Activated CD8-positive, alpha-beta memory T cell treated with anti-CD3 and anti-CD28 coated beads for 1 hour (primary cell): ENCODE measurements at places on chromosomes 5 and 9.

DNA sequence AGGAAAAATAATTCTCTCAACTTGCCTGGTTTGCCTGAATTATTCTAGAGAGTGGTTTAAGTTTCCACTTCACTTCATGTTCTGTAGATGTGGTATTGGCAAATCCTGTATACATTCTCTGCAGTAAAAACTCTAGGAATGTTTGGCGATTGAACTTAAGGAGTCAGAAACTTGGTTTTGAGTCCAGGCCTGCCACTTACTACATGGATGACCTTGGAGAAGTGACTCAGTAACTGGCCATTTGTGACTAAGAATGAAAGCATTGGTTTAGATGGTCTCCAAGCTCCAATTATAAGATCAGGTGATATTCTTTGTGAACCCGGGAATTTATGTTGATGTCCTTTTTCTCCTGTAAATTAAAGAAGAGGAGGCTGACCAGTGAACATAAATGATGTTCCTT lies 233.8 kb downstream of the GAS1 start:
- no peak for DNase-seq

DNA sequence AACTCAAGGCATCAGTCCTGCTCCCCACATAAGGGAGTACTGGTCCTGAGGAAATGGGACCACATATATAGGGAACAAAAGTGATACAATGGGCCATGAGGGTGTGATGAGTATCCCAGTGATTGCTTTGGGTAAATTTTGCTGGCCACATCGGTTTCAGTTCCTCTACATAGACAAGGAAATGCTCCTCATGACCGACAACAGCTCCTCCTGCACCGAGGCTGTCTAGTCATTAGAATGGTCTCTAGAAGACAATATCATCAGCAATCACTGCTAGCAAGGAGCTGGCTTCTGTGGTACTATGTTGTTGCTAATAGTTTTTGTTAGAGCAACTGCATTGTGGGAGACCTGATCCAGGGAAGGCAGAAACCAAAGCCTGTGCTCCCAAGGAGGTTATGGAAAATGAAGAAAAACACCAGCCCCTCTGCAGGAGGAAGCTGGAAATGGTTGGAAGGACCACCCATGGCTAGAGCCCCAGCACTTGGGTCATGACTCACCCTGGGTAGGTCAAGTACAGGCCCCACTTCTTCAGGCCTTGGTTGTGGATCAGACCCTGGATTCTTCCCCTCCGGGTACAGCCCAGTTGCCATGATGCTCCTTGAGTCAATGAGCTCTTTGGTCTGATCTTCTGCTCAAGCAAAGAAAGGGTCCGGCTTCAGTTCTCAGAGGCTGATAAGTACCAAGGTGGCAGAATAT lies 3.4 kb upstream of the CTSL start:
- no peak for DNase-seq

DNA sequence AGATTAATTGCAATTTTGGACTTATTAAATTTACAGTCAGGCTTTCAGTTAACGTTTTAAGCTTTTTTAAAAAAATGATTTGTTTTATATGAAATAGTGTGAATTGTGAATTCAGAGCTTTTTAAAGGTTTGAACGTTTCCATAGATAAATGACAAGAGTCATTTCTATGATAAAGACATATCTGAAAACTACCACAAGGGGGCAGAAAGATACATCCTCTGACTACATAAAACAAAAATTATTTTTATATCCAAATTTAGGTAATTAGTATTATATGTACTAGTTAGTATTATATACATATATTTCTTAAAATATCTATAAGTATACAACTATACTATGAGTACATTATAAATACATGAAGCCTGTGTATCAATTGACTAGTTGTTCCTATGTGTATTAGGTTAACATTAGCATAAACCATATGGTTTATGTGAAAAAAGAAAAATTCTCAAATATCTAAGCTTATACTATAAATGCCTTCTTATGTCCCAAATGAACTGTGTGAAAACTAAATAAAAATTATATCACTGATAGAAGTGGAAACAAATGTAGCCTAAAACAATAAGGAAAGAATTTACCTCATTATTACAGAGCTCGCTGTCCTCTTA lies 155.2 kb downstream of the MEF2C start:
- no peak for DNase-seq

DNA sequence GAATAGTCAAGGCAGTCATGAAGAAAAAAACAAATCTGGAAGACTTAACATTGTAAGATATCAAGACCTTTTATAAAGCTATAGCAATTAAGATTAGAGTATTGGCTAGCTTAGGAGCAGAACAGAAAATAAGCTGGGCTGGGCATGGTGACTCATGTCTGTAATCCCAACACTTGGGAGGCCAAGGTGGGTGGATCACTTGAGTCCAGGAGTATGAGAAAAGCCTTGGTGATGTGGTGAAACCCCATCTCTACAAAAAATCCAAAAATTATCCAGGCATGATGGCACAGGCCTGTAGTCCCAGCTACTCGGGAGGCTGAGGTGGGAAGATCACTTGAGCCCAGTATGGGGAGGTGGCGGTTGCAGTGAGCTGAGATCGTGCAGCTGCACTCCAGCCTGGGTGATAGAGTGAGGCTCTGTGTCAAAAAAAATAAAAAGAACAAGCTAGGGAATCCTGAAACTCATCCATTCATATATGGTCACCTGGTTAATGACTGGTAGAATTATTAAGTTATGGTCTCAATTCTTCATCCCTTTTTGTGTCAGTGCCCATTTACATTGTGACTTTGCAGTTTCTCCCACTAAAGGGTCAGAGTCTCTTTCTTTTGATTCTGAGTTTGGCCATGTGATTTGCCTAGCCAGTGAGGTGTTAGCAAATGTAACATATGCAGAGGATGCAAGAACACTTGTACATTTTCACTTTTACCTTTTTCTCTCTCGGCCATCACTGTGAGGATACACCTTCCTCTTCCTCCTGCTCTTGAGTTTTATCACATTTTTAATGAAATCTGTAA lies 144.6 kb upstream of the SGCD start:
- no peak for DNase-seq

DNA sequence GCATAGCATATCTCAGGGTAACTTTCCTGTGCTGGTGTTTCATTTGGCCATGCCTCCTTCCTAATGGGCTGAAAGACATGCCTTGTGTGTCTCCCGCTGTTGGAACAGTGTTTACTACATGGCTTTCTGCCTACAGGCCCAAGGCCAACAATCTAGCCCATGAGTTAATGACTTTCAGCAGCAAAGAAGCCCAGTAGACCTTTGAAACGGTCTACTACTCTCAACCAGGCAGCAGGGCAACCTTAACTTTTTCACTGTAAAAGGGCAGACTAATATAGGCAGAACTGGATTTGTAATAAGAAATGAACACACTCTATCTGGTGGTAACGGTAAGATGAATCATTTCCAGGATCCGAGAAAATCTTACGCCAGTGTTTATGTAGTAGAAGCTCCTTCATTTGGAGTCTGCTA lies 21.0 kb downstream of the C5orf15 start:
- DNase-seq = no peak

GRCh38 chr5:120098426-120098825 lies 365.7 kb upstream of the PRR16 start:
- no peak for DNase-seq
